CD8-positive, alpha-beta memory T cell (primary cell): ENCODE measurements at places on chromosomes 16 and 17.
A peak's percentile ranks its signal among the peaks of the same experiment; 100 is the strongest.

GRCh38 chr17:64992325-64992802 is 64.2 kb downstream of the GNA13 start:
- no peak for DNase-seq

- no peak for DNase-seq
Measured at GRCh38 chr16:28182801-28183200, 29.0 kb downstream of the XPO6 start.

DNA sequence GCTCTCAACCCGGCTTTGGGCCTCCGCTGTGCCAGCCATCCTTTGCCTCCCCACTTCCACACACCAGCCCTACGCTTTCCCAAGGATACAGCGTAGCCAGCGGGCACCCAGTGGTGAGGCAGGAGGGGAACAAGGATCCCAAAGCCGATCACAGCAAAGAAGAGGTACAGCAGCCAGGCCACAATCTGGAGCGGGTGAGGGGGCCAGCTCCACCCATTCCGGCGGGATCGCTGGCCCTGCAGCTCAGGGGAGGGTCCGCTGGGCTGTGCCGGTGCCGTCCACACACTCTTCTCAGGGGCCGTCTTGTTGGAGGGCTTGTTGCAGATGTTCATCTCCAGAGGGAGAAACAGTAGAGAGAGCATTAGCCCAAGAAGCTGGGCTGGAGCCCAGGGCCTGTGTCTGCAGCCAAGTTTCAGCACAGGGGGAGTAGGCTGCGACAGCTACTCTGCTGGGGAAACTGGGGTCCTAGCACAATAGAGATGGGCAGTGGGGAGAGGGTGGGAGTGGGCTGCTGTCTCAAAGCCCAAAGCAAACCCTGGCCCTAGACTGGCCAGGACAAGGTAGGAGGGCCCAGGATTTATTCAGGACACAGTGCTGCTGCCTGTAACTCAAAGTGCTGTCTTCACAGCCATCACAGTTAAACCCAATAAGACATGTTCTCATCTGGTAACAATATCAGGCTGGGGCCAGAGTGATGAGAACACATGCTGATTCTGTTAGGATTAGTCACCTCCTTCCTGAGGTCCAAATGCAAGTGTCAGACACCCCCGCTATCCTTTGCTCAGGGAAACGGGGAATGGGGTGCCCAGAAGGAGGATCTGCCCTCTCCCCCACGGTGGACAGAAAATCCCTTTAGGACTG is 9.9 kb downstream of the ZDHHC1 start:
- DNase-seq = no peak

- no peak for DNase-seq
Measured at GRCh38 chr16:70778901-70779309, 22.1 kb downstream of the VAC14 start.

DNA sequence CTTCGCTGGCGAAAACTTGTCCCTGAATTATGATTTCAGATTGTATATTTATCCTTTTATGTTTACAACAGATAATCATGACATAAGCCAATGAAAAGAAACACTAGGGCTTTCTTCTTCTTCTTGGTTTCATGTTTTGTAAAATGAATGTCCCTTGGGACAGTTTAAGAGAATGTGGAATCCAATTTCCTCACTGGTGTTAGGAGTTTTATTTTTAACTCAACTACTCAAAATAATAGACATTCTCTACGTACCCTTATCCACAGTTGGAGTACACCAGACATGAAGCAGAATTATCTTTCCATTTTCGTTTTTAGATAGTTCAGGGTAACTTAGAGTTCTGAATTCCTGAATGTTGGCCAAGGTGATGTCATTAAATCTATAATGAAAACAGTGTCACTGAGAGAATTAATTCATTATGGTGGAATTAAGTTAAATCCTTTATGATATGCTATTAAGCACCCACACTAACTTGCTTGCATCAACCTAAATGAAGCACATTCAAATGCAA is 43.4 kb downstream of the IRX6 start:
- no peak for DNase-seq

DNA sequence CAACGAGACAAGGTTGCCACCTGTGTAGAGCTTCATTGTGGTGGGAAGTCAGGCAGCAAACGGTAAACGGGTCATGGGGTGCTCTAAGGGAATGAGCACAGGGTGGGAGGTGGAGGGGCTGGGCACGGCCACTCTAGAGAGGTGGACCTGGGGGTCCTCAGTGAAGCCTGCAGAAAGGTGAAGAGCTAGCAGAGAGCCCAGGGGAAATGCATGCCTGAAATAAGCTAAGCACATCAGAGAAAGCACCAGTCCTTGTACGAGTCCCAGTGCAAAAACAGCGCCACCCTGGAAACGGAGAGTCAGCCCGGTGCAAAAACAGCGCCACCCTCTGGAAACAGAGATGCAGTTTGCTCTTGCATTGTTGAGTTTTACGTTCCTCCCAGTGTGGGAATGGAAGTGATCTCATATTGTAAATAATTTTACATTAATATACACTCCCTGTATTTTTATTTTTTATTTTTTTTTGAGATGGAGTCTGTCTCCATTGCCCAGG is 65.0 kb downstream of the TBC1D16 start:
- DNase-seq = peak; percentile 31

GRCh38 chr16:3375680-3376079 is 20.0 kb downstream of the OR2C1 start:
- DNase-seq = no peak

DNA sequence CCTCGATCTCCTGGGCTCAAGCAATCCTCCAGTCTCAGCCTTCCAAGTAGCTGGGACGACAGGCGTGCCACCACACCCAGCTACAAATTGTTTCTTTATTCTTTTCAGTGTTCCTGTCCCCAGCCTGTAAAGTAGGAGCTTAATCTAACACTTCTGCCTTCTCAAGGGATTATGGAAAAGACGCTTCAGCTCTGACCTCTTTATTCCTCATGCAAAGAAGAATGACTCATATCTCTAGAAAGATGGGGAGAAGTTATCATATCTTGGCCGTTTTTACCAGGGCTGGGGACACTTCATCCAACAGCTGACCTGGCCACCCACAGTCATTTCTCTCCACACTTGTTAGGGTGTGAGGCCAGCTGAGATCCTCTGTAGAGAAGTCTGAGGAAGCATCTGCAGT is 172.6 kb downstream of the HAPSTR1 start:
- DNase-seq = no peak

GRCh38 chr16:50842589-50842988 is 100.7 kb downstream of the CYLD start:
- DNase-seq = no peak

- DNase-seq = no peak
Measured at GRCh38 chr16:85859818-85860125, 39.2 kb upstream of the IRF8 start.

- DNase-seq = no peak
Measured at GRCh38 chr17:29559640-29560039, 7.2 kb downstream of the ABHD15 start.

GRCh38 chr17:80978499-80979497 is 12.8 kb upstream of the CHMP6 start:
- DNase-seq = no peak

GRCh38 chr17:81528651-81529436 is 667 bp downstream of the FSCN2 start:
- no peak for DNase-seq

GRCh38 chr17:56475116-56475515 is 118.4 kb upstream of the NOG start:
- DNase-seq = no peak

DNA sequence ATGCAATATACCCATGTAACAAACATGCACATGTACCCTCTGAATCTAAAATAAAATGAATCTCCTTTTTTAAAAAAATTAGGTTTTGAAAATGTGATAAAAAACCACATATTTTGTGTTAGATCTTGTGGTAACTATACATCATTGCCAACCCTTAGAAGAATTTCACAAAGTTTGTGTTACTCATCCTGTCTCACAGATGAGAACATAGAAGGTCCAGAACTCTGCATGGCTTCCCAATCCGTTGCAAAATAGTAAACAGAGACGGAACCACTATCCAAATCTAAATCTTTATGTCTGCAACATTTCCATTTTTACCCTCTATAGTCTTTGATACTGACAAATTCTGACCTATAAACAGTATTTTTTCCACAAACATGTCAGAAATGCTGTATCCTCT is 759.9 kb downstream of the KCNJ2 start:
- DNase-seq = no peak

- peak; percentile 20 for DNase-seq
Measured at GRCh38 chr17:68057531-68057952, 22.0 kb downstream of the KPNA2 start.

GRCh38 chr17:33750943-33751701 is 458.0 kb upstream of the ASIC2 start:
- DNase-seq = peak; percentile 66

DNA sequence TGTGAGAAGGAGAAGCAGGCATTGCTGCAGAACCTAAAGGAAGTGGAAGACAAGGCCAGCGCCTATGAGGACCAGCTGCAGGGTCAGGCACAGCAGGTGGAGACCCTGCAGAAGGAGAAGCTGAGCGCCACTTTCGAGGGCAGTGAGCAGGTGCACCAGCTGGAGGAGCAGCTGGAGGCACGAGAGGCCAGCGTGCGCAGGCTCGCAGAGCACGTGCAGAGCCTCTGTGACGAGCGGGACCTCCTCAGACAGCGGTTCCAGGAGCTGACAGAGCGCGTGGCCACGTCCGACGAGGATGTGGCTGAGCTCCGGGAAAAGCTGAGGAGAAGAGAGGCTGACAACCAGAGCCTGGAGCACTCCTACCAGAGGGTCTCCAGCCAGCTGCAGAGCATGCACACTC is 41.5 kb downstream of the PLD6 start:
- DNase-seq = no peak

DNA sequence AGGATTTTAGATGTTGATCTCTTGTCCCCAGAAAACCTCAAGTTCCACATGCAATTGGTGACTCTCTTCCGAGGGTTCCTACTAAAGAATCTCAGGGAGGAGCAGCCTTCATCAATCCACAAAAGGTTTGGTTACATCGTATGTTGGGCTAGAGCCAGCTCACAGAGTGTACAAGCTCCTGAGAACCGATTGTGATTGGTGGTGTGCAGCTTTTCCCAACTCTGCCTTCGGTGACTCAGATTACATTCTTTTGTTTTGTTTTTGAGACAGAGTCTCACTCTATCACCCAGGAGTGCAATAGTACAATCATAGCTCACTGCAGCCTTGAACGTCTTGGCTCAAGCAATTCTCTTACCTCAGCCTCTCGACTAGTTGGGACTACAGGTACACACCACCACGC is 172.4 kb downstream of the PMP22 start:
- no peak for DNase-seq

DNA sequence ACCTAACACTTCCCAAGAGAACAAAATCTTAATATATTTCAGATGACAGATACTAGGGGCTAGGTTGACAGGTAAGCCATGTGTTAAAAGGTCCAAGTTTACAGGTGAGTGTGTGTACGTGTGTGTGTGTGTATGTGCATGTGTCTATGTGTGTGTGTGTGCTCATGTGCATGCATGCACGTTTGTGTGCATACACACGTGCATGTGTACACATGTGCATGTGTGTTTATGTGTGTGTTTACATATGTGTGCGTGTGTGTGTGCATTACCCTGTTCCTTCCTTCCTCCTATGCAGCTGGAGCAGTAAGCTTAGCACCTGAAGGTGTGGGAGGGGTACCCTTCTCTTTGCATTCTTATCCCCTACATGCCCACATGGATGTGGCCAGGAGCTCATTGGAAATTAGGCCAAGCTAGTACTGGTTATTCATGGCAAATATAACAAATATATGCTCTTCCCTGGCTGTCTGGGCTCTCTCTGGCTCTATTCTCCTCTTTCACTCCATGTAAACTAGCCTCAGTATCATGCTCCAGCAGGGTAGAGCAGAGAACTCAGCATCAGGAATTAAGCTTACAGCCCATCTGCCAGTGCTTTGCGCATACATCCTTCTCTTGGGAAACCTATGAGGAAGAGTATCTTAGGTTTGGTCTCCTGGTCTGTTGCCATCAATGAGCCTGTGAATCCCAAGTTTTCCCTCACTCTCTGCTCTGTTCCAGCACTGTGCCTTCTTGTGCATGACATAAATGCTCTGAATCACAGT is 258.0 kb upstream of the MYOCD start:
- DNase-seq = no peak

DNA sequence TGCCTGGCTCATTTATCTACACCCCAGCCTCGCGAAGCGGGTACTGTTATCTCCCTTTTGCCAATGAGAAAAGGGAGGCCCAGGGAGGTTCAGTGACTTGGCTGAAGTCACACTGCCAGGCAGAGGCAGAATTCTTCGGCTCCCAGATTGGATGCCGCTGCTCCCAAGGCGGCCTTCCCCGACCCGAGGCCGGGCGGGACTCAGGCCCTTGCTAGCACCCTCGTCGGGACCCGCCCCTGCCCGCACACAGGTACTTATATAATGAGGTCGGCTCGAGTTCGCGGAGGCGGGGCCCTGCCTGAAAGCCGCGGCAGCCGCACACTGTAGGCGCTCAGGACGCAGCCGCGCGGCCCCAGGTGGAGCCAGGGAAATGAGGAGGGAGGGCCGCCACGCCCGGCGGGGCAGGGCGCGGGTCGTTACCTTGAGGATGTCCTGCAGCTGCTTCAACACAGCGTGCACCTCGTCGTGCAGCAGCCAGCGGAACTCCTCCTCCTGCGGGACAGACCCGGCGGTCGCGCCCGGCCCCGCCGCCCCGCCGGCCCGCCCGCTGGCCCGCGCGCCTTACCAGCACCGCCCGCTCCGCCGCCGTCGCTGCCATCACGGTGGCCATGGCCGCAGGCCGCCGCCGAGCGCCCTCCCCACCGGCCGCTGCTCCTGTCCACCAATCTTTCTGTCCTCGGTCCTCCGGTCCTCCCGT is at the start of gene ROGDI:
TSS of gene ROGDI (minus strand) at position 672 of the 697 bp plus-strand sequence. CDS start at position 610, 62 bp downstream.
- peak; percentile 84 for DNase-seq

DNA sequence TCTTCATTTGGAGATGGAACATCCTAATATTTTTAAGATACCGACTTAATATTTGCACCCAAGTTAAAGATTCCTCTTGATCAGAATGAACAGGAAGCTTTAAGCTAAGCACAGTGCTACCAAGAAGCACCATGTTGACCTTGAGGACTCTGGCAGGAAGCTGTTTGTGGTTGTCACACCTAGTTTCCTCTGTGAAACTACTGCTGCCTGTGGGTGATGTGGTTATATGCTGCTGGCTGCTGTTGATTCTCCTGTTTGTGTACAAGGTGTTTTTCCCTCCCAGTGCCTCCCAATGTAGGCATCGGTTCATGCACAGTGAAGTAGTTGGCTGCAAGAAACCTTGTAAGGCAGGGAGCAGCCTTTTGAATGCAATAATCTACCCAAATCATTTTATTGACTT is 23.4 kb downstream of the RBL2 start:
- DNase-seq = peak; percentile 64

- DNase-seq = no peak
Measured at GRCh38 chr17:77248216-77249114, 107.7 kb downstream of the SEC14L1 start.

- DNase-seq = no peak
Measured at GRCh38 chr16:80988756-80989155, 17.9 kb downstream of the CMC2 start.
